Activated CD4-positive, alpha-beta T cell treated with anti-CD3 and anti-CD28 coated beads, Interleukin-2, Interleukin-6, amounts not matched to agents 100 ng/mL and 50 ng/mL, durations not matched to agents 16 hours and 8 hours (primary cell): ENCODE measurements at places on chromosomes 4 and X.

- peak; percentile 46 for DNase-seq
Observed at GRCh38 chr4:37780444-37781130, 45.9 kb upstream of the PGM2 start.

DNA sequence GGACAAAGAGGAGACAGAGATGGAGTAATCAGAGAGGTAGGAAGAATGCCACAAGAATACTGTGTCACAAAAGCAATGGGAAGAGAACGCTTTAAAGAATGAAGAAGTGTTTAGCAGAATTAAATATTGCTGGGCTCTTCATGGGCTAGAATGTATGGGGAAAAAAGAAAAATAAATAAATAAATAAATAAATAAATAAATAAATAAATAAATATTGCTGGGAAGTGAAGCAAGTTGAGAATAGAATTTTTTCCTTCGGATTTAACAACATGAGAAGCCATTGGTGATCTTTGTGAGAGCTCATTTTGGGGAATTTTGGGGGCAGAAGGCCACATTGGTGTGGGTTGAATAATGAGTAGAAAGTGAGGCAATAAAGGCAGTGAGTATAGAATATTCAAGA lies 59.7 kb upstream of the FRMPD3 start:
- DNase-seq = no peak

GRCh38 chr4:5899396-5899795 lies 6.5 kb upstream of the CRMP1 start:
- DNase-seq = no peak

DNA sequence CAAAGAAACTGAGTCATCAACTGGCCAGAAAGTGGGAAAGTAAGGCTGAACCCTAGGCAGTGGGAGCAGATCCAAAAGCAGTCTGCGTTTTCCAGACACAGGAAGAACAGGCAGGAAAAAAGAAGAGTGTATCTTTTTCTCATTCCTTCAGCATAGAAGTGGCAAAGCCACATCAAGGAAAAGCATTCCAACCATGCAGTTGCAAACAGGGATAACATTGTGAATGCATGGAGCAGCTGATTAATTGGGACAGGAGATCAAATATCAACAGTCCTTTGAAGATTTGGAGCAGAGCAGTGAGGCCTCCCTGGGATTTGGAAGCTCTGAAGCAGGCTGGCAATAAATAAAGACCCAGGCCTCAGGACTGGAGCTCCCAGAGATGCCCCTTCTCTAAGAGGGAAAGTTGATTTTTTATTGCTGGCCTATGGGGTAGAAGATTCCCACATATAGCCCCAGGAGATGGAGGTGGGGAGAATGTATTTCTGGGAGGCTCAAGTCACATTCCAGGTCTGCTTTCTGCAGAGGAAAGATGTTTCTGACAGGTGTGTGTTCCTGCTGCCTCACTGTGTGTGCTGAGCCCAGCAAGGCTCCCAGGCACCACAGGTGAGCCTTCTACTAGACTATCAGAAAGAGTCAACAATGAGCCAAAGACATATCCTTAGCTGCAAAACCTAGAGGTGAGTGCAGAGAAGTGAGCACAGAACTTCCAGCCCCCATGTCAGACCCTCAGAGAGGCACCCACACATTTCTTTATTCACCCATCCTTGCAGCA lies 222.5 kb downstream of the RAB28 start:
- no peak for DNase-seq

- no peak for DNase-seq
Observed at GRCh38 chr4:45650545-45650944, 473.3 kb downstream of the GABRG1 start.

- no peak for DNase-seq
Observed at GRCh38 chrX:72176981-72177380, 4.6 kb upstream of the PIN4 start.

DNA sequence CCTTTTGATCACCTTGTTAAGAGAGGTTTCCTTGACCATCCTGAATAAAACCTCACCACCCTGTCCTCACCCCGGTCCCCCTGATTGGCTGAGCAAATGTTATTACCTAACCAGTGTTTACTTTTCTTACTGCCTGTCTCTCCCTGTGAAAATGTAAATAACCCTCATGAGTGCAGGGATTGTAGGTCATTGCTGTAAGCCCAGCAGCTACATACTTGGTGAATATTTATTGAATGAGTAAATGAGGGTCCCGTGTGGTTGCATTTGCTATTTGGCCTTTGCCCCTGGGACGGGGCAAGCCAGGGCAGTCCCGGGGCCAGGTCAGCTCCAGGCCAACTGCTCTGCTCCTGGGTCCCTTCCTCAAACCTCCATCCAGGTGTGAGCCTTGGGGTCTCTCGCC lies 55.5 kb upstream of the CLCN4 start:
- no peak for DNase-seq

DNA sequence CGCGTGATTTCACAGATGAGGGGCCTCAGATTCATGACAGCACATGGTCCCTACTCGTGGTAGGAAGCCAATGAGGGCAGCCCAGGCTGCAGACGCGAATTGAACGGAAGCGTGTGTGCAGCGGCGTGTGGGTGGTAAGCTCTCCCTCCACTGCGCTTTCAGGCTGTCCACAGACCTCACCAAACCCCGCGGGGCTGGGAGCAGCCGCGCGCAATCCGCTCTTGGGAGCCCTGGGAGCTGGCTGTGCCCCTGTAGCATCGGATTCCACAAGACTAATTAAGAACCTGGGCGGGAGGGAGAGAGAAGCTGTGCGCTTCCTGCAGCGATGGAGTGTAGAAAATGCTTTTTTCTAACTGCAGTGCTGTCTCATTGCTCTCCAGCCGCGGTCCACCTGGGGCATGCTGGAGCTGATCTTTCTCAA lies 134.9 kb downstream of the STOX2 start:
- DNase-seq = peak; percentile 18

DNA sequence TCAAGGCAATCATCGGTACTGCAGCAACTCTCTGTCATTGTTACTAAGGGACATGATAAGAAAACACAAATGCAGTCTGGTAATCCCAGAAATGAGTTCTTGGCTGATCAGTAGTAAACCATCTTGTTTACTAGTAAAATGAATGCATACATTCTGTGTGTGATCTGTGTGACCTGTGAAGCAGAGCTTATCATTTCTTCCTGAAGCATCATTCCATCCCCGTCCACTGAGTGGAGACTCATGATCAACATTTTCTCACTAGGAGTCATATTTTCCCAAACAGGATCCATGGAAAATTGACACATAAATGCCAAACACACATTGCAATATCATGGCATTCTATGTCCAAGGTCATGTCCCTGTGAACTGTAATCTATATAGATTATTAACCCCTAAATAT lies 226.1 kb downstream of the ANKRD50 start:
- DNase-seq = no peak

DNA sequence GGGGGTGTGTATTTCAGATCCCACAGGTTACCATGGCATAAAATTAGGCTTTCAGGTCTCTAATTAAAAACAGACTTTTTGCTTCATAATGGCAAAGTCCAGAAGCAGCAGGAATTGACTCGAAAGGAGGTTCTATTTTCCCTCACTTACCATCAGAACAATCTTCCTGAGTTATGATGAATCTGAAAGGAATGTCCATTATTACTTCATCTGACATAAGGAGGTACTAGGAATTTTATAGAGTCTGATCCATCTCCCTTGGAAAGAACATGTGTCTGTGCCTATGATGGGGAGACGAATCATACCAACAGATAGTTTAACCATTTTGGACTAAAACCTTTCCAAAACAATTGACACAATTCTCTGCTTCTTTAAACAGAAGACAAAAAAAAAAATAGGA lies 206.3 kb upstream of the FGF13 start:
- no peak for DNase-seq

DNA sequence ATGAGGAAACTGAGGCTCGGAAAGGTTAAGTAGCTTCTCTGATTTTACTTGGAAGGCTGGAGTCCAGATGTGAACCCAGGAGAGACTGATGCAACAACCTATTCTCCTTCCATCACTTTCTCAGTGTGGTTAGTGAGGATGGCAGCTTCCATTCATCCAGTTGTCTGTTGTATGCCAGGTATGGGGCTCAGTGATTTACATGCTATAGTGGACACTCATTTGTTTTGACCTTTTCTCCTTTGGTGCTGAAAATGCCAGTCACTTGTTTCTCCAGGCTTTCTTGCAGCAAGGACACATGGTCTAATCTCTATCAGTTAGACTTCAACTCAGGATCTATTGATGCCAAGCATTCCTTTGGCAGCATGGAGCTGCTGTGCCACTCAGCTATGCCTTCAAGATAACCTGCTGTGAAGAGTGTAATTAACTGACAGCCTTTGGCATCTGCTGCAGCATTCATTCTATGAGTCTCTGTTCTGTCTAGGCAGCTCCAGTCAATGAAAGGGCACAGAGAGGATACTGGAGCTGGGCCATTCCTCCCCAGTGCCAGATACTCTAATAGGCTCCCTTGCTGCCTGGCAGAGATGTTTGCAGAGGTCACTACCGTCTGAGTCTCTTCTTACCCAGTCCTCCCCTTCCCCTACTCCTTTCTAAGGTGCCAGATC lies 11.0 kb upstream of the CWH43 start:
- DNase-seq = no peak

GRCh38 chrX:14079891-14080430 lies 50.3 kb upstream of the GEMIN8 start:
- DNase-seq = no peak

DNA sequence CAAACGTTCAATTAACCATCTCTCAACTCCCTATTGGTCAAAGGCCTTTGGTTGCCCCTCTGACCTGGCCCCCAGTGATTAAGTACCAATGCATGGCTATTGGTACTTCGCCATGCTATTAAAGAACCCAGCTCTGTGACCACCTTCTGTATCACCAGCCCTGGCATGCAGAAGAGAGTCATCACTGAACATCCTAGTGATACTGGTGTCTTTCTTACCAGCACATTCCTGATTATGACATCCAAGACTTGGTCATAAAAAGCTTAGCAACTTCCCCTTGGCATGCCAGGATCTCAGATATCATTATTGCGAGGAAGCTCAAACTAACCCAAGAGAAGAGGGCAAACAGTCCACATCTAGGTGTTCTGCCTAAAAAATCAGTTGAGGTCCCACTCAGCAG lies 122.3 kb upstream of the OTUD4 start:
- no peak for DNase-seq

- DNase-seq = peak; percentile 75
Observed at GRCh38 chr4:40228497-40229365, 31.9 kb downstream of the RHOH start.
